ENCODE measurements at places on chromosomes 12 and 14.

- no peak for DNase-seq
These were observed 172.1 kb downstream of the GXYLT1 start for GRCh38 chr12:41972598-41972997.

GRCh38 chr14:87133073-87133801 is 859.7 kb downstream of the GALC start:
- peak; percentile 91 for DNase-seq

- DNase-seq, result no peak
These were observed 61.7 kb upstream of the AMIGO2 start for GRCh38 chr12:47141459-47141858.

DNA sequence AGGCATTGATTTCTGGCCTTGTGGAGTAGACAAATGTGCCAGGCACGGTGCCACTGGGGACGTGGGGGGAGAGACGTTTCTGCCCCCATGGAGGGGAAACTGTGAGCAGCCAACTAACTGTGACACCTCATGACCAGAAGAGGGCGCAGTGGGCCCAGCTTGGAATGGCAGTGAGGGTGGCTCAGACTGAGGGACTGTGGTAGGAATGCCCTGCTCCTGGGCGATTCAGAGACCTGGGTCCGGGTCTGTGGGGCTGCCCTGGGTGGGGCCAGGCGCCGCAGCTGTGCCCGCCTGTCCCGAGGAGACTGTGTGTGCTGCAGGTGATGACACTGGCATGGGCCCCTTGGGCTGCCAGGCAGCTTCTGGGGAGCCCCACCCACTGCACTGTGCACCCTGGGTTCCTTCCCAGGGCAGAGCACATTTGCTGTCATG is 60.6 kb downstream of the SLC25A47 start:
- DNase-seq, result no peak

- no peak for DNase-seq
These were observed 126.6 kb downstream of the ADAMTS20 start for GRCh38 chr12:43425361-43425760.

DNA sequence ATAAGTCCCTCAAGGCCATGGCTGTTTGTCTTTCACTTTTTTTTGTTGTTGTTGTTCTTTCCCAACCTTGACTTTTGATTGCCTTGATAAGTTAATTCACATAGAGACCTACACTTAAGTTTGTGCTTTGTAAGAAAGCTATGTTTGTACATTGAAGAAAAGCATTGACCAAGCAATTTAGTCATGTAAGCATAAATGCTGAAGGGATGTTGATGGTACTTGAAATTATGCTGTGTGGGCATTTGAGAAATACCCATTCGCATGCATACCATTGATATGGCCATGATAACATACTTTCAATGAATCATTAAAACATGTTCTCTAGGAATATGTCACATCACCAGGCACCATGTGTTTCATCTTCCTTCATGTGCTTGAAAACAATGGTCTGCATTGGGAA is 803.7 kb upstream of the TMEM132C start:
- no peak for DNase-seq

DNA sequence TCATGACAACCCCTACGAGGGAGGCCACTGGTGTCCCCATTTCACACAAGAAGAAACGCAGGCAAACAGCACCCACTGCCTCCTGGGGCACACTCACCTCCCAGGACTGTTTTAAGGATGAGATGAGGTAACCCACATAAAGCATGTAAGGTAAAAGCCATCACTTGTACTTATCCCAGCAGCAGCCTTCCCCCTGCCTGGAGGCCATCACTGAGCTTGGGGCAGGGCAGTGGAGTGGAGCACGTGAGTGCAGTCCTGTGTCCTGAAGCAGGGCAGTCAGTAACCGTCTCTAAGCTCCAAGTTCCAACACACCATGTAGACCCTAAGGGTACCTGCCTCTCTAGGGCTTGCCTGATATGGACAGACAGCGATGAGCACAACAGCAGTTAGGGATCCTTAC is 1.7 kb downstream of the POLE start:
- no peak for DNase-seq

- no peak for DNase-seq
These were observed 994 bp downstream of the SRP54 start for GRCh38 chr14:34983786-34984185.

GRCh38 chr14:71521238-71522135 is 410.7 kb upstream of the RGS6 start:
- DNase-seq, result no peak

GRCh38 chr14:20782280-20782890 is 1.3 kb downstream of the RNASE6 start:
- DNase-seq, result no peak

DNA sequence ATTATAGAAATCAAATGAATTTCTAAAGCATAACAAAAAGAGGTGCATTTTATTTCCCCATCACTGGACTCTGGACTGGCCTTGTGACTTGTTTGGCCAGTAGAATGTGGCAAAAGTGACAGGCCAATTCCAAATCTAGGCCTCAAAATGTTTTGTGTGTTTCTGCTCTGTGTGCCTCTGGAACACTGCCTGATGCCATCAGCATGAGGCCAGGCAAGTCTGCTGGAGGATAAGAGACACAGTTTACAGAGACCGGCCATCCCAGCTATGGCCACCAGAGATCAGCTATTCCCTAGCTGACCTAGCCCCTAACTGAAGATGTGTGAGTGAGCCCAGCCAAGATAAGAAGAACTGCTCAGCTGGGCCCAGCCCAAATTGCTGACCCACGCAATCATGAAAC is 32.9 kb downstream of the ASCL1 start:
- no peak for DNase-seq

DNA sequence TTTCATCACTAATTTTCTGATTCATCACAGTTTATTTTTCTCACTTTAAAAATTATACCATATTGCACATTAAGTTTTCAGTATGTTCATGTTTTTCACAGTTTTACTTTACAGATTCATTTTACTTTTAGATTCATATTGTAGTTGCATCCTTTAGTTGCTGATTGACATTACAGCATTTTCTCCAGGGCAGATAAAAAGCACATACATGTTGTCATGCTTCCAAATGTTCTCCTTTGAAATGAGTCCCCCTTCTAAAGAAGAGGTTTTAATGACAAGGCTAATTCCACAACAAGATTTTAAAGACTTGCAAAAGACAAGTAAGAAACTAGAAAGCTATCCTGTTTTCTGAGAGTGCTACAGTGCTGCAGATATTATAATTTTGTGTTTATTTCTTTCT is 72.1 kb upstream of the RASSF8 start:
- DNase-seq, result no peak

DNA sequence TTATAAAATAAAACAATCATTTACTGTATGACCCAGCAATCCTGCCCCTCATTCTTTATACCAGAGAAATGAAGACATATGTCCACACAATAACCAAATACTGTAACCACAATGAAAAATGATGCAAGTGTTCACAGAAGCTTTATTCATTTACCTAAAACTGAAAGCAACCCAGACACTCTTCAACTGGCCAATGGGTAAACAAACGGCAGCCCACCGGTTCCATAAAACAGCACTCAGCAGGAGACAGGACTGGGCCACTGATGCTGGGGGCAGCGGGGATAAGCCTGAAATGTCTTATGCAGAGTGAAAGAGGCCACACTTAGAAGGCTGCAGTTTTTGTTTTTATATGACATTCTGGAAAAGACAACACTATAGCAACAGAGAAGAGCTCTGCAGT is 15.1 kb downstream of the DDX51 start:
- DNase-seq, result no peak

GRCh38 chr12:124848621-124849380 is 14.9 kb downstream of the SCARB1 start:
- peak; percentile 71 for DNase-seq

DNA sequence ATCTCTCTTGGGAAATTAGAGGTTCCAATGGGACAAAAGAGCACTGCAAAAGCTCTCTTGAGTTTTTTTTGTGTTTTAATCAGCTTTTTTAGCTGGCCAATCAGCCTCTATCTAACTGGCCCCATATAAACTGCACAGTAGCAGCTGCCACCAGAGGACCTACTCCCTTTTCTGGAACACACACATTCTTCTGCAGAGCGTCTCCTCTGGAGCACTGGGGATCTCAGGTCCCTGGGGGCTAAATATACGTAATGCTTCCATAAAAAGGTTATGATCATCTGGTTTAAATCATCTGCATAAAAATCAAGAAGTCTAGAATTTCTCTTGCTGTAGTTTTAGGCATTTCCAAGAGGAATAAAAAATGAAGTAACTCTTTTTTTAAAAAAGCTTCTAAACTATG is 32.3 kb downstream of the TSPAN8 start:
- DNase-seq, result no peak

DNA sequence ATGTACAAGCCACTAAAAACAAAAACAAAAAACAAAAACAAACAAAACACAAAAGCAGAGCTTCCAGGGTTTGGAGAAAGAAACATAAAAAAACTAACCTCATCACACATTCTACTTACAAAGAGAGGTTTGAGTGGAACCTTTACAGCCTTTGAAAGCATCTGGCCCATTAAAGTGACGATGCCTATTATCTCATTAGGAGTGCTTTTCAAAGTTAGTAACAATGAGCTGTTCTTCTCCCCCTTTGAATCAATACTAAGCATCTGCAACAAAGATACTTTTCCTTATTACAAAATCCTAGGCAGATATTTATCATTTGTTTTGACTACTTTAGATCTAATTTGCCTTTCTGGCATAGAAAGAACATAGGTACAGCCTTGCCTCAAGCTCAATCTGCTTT is 217.3 kb downstream of the PPM1H start:
- DNase-seq, result no peak

DNA sequence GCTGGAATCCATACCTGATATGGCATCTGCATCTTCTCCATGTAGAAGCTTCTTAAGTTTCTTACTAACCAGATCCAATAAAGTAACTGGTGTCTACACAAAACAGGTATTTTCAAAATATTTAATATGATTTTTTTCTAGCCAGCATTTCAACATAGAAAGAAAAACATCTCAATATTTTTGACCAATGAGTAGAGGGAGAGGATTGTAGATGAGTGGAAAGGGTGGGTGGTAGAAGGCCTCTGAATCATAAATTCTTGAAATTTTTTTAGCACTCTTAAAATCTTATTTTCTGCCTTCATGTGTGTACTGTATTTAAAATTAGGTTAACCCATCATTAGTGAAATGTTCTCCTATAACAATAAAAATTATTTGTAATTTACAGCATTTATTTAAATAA is 18.0 kb downstream of the DEPDC4 start:
- peak; percentile 28 for DNase-seq

- no peak for DNase-seq
These were observed 35.9 kb downstream of the RNFT2 start for GRCh38 chr12:116774020-116774419.

DNA sequence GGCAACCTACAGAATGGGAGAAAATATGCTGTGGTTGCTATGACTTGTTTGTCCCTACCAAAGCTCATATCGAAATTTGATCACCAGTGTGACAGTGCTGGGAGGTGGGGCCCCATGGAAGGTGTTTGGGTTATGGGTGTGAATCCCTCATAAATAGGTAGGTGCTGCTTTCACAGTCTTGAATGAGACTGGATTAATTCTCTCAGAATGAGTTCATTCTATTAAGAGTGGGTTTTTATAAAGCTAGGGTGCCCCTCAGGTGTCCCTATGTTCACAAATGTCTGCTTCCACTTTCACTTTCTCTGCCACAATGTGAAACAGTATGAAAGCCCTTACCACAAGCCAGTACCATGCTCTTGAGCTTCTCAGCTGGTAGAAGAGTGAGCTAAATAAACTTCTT is 133.5 kb downstream of the CPNE8 start:
- no peak for DNase-seq

GRCh38 chr14:20610002-20610765 is 19.0 kb upstream of the RNASE12 start:
- DNase-seq, result peak; percentile 82

DNA sequence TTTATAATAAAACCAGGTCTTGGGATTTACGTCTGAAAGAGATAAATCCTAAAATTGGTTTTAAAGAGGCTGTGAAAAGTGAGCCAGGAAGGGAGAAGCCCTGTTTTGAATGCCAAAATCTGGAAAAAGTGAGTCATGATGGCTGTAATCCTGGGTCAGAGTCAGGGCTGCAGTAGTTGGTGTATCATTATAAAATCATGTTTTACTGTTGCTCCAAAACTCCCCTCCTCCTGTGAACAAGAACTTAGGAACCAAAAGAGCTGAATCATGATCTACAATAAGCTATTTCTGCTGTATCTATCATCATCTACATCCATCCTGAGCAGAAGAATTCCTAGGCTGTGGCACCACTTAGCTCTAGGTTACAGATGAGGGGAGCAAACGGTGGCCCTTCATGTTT is 79.3 kb downstream of the LMO3 start:
- peak; percentile 71 for DNase-seq

DNA sequence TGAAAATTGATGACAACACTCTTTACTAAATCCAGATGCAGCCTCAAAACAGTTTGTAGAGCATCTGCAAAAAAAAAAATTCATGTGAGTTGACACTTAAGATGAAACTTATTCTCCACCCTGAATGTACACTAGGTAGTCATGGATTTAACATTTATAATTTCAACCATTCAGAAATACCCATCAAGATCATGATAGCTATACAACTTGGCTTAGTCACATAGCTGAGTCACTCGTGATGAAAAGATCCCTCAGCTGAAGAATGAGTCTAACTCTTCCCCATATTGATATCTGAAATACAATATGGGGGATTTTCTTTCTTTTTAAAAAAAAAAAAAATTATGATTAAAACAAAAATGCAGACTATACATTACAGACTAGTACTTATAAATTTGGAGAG is 104.8 kb upstream of the PLEKHG7 start:
- peak; percentile 81 for DNase-seq

- no peak for DNase-seq
These were observed 411.2 kb downstream of the AEBP2 start for GRCh38 chr12:19850346-19851065.

DNA sequence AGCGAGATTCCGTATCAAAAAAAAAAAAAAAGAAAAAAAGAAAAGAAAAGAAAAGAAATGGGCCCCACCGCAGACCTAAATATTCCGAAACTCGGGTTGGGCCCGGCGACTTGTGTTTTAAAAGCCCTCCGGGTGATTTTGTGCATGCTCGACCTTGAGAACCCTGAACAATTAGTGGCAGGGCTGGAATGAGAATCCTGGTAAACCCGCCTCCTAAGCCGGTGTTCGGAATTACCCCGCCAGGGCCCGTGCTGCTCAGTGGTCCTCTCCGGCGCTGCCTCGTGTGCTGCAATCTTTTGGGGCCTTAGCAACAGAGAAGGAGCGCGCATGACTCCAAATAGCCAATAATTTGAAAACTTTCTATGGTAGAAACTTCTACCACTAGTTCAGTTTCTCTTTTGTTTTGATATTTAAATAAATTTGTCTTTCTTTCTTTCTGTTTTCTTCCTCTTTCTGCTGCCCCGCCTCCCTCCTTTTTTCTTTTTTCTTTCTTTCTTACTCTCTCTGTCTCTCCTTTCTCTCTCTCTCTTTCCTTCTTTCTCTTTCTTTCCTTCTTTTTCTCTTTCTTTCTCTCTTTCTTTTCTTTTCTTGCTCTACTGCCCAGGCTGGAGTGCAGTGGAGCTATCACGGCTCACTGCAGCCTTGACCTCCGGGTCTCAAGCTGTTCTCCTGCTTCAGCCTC is 1.5 kb upstream of the GALNT6 start:
- DNase-seq, result no peak

GRCh38 chr14:51081209-51081608 is 13.7 kb downstream of the TRIM9 start:
- no peak for DNase-seq

GRCh38 chr14:32940711-32941667 is 2.3 kb downstream of the NPAS3 start:
- DNase-seq, result no peak
